ENCODE measurements at places on chromosomes 3 and 15.

GRCh38 chr3:45623393-45623792, 28.8 kb downstream of the LIMD1 start:
- no peak for DNase-seq

DNA sequence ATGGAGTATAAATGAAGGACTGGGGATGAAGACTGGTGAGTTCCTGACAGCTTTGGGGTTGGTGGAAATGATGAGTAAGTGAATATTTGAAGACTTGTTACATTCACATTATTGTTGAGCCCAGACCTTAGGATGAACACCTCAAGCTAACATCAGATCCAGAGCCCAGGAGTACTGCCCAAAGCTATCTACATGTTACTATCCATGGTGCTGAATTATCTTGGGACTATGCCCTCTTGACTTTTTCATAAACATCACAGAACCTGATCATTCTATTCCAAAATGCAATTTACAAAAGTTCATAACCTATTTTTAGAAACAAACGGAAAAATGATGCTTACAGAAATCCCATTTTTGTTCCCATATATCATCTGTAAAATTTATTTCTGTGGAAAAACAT, 613.3 kb downstream of the TUSC7 start:
- DNase-seq: peak; percentile 7

DNA sequence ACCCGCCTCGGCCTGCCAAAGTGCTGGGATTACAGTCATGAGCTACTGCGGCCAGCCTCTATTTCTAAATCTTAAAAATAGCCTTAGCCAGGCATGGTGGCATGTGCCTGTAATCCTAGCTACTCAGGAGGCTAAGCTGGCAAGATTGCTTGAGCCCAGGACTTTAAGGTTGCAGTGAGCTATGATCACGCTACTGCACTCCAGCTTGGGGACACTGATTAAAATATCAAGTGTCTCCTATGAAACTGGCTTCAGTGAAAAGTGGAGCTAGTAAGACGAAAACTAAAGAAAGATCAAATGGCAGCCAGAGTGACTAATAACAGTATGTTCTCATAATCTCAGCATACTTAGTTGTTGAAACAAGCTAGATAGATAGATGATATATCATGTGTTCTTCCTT, 112.5 kb downstream of the STT3B start:
- DNase-seq: no peak

DNA sequence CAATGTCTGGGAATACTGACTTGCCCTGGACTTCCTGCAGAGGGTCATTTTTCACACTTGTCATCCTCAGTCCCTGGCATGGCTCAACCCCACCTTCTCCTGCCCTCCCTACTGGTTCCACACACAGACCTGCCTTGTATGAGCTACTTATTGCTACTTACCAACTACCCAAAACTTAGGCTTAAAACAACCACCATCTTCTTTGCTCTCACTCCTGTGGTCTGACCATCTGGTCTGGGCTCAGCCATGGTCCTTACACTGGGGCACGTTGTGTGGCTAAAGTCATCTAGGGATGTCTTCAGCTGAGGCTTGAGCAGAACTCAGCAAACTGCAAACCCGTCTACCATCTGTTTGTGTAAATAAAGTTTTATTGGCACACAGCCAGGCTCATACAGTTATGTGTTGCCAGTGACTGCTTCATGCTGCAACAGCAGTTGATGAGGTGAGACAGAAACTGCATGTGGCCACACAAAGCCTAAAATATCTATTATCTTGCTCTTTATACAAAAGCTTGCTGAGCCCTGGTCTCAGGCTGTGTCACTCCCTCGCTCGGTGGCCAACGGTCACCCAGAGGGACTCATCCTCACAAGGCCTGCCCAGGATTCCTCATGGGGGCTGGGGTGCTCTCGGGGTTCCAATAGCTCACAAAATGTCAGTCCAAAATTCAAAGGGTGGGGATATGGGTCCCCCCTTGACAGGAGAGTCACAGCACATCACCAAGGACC, 43.5 kb downstream of the KLF15 start:
- no peak for DNase-seq

DNA sequence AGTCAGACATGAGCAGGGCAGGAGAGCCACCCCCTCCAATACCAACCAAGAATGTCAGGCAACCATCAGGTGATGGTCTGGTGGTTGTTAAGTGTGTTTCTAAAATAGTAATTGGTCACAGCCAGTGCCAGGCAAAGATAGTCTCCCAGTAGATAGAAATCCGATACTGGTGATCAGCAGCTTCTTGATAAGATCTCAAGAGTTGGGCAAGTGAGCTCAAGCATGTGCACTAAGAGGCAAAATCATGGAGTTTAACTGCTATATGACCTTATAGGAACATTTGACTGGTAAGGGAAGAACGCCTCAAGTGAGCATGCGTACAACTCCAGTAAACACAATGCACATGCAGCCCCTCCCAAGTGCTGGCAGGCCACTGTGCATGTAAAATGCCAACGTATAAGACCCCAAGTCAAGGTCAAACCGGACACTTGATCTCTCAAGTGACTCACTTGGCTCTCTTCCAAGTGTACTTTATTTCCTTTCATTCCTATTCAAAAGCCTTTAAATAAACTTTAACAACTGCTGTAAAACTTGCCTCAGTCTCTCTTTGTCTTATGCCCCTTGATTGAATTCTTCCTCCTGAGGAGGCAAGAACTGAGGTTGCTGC, 36.0 kb upstream of the CBLB start:
- DNase-seq: no peak

DNA sequence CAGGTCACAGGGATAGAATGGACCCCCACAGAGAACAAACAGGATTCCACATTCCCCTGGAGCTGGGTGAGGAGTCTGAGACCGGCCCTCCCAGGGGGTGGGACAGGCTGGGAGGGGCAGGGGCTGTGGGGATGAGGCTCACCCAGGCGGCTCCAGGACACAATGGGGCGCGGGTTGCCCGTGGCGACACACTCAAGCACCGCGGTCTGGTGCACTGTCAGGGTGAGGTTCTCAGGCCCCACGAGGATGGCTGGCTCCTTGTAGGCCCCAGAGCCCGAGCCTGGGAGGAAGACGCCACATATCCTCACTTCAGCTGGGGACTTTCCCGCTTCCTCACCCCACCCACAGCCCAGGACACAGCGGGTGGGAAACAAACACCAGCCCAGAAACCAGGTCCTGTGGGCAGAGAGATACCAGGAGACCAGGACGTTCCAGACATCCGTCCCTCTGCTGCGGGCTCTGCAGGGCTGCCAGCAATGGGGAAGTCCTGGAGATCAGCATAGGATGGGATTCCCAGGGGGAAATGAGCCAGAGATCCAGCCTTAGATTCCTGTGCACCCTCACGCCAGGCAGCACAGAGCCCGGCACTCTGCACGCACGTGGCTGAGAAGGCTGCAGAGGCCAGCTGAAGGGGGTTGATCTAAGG, 30.2 kb downstream of the RNU5B-1 start:
- DNase-seq: no peak

- DNase-seq: no peak
These were observed 5.4 kb downstream of the H1-8 start for GRCh38 chr3:129548104-129548965.

All from AG08396 (cell line).